ENCODE measurements at places on chromosomes 7 and 10.

DNA sequence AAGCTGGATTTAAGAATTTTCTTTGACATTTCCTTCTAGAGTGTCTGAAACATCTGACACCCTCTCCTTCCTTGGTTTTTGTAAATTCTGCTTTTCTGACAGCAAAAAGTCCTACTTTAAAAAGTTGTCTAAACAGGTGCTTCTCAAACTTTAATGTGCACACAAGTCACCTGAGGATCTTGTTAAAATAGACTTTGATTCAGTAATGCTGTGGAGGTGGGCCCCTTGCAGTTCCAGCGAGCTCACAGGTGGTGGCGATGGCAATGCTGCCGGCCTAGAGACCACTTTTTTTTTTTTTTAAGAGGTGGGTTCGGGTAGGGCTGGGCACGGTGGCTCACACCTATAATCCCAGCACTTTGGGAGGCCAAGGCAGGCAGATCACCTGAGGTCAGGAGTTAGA lies 77.1 kb downstream of the ABCC2 start:
- peak; percentile 44 for DNase-seq

GRCh38 chr7:71543396-71543795 lies 411.5 kb downstream of the GALNT17 start:
- no peak for DNase-seq

DNA sequence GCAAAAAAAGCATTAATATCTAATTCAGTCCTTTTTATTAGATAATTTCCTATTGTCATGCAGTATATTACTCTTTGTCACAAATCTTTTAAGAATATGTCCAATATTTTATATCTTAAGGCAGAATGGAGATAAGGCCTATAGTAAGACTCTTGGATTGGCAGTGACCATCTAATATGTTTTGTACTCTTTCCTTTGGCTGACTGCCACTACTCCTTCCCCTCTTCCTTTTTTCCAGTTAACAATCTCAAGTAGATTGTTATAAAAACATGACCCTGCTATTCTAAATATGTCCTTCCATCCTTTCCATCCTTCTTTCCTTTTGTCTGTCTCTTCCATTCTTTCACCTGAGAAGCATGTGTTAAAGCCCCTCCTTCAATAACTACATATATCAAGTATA lies 92.8 kb upstream of the TMEM168 start:
- no peak for DNase-seq

- no peak for DNase-seq
Observed at GRCh38 chr7:47226696-47227095, 355.2 kb downstream of the TNS3 start.

GRCh38 chr10:59397961-59398360 lies 35.6 kb upstream of the FAM13C start:
- DNase-seq, result no peak

Data from ELR (cell line).